ENCODE measurements at places on chromosomes 16 and 17.

DNA sequence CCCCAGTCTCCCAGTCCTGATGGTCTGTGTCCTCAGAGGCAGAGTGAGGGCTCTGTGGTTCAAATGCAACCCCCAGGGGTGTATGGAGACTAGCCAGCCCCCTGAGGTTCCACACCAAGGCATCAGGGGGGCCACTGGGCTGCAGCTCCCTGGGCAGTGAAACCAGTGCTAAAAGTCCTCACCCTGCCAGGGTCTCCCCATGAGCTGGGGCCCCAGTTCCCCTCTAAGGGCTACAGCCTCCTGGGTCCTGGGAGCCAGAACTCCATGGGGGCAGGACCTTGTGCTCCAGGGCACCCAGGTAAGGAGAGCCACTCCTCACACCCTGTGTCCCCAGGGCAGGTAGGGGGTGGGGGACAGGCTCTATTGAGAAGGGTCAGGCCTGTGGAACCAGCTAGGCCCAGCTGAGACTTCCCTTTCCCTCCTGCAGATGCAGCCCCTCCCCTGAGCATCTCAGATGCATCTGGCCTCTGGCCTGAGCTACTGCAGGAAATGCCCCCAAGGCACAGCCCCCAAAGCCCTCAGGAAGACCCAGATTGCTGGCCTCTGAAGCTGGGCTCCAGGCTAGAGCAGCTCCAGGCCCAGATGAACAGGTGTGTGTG is 6.4 kb upstream of the DCAF7 start:
- DNase-seq, result no peak

- DNase-seq, result no peak
Observed at GRCh38 chr16:19088341-19088916, 21.0 kb downstream of the COQ7 start.

- no peak for DNase-seq
Observed at GRCh38 chr16:66508914-66509496, 40.9 kb downstream of the TK2 start.

GRCh38 chr17:79531191-79532095 is 79.4 kb downstream of the RBFOX3 start:
- DNase-seq, result no peak

GRCh38 chr16:85629326-85629725 is 16.2 kb downstream of the GSE1 start:
- DNase-seq, result no peak

DNA sequence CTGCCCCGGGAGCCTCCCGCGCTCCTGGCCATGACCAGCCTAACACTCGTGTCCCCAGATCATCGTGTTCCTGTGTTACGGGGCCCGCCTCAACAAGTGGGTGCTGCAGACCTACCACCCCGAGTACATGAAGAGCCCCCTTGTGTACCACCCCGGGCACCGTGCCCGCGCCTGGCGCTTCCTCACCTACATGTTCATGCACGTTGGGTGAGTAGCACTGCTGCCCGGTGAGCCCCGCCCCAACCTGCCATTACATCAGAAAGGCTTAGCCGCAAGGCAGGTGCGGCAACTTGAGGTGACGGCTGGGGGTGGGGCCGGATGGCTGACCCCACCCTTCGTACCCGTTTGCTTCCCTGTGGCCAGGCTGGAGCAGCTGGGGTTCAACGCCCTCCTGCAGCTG is 1.4 kb downstream of the RHBDL1 start:
- no peak for DNase-seq

All from DND-41 (cell line).